NCI-H2107 (cell line): ENCODE measurements at places on chromosomes 11 and 22.

- no peak for DNase-seq
These were observed 120.0 kb upstream of the C11orf58 start for GRCh38 chr11:16618431-16618830.

DNA sequence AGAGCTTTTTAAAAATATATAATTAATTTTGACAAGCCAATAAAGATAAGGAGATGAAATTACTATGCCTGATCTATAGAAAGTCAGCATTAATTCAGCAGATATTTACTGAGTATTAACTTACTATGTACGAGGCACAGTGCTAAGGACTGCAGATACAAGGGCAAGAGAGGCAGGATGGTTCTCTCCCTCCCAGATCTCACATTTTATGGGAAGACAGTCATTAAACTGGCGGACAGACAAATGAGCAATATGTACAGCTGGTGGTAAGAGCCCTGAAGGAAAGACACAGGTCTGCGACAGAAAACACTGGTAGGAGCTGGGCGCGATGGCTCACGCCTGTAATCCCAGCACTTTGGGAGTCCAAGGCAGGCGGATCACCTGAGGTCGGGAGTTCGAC lies 36.8 kb downstream of the MCHR1 start:
- DNase-seq, result no peak

DNA sequence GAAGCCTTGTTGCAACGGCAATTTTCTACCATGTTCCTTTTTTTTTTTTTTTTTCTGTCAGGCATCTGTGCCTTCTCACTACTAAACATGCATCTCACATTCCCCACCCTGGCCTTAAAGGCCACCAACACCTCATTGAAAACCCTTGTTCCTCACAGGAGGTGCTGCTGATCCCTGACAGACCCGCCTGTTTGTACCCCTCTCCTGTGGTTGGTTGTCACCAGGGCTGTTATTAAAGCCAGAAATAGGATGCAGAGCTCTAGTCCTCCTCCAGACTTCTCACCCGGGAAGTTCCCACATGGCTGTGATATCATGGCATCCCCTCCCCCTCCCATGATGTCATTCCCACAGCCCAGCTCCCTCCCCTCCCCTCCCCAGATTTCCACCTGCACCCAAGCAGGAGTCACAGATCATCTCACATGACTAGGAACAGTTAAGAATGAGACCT lies 302.8 kb upstream of the NCAM1 start:
- no peak for DNase-seq

DNA sequence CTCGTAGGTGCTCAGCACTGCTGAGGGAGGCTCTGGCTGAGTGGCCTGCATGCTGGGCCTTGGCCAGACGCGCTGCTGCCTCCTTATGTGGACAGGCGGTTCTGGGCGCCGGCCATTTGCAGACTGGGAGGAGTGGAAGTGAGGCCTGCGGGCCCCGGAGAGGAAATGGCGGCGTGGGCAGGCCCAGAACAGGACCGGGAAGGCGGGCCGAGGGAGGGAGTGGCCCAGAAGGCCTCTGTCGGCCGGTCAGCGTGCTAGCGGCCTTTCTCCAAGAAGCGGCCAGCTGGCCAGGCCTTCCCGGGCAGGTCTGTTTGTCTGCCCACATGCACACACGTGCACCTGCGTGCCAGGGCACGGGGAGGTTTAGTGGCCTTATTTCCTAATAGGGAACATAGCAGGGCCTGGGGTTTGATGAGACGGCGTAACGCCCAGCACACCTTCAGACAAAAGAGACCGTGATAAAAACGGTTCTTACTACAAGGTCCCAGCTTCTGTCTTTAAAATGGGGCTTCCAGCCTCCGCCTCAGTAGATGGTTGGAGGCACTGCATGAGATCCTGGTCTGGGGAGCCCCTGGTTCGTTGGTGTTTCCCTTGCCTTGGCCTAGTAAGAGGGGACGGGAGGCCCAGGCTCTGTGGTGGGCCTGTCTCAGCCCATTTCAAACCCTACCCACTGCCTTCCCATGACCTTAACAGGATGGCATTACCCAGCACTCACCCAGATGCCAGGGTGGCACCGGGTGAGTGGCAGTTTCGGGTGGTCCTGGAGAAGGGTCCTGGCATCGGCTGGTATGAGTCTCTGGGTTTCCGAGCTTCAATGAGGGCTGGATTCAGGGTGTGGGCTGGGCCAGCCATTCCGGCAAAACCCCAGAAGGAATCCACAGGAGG lies 65.1 kb upstream of the PPARA start:
- DNase-seq, result no peak

GRCh38 chr11:95516175-95516574 lies 273.4 kb downstream of the FAM76B start:
- no peak for DNase-seq

GRCh38 chr11:36777311-36777710 lies 179.3 kb upstream of the RAG2 start:
- DNase-seq, result no peak

- DNase-seq, result no peak
These were observed 16.6 kb downstream of the SLC43A3 start for GRCh38 chr11:57410287-57410686.

DNA sequence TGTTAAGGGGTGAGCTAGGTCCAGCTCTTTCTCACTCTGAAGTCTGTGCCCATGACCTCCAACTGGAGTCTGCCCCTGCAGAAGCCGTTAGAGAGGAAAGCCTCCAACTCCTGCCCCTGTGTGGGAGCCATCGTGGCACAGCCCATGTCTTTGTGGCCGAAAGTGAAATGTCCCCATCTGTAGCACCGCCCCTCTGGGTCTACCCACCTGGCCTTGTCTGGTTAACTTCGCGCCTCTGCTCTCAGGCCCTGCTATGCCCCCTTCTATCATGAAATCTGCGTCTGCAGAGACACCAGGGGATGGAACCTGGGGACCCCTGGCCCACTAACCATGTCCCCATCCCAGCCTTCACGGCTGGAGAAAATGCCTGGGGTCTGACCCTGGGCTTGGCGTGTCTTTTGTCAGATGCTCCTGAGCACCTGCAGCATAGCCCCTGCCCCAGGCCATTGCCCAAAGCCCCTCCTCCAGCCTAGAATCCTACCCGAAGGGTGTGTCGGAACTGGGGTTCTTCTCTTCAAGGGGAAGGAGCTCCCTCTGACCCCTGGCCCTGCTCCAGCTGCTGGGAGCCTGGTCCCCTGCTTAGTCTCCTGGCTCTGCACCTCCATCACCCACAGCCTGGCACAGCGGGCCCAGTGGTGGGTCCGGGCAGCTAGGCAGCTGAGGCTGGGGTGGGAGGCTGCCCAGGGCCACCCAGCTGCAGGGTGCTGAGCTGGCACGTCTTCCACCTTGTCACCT lies 35.8 kb upstream of the HMOX1 start:
- no peak for DNase-seq

DNA sequence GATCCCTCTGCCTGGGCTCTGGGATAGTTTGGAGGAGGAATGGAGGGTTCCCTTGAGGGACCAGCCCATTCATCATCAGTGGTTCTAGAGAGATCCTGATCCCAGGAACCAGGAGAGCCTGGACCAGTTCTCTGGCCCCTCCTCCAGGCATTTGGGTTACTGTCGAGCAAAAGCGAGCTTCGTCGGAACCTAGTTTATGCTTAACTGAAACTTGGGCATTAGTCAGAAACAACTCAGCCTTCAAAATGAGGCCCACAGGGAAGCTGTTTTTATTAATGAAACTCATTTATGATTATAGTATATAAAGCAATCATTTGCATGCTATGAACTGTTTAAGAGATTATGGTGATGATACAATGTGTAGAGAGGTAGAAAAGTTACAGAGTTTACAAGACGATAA lies 61.4 kb downstream of the LIF start:
- no peak for DNase-seq

DNA sequence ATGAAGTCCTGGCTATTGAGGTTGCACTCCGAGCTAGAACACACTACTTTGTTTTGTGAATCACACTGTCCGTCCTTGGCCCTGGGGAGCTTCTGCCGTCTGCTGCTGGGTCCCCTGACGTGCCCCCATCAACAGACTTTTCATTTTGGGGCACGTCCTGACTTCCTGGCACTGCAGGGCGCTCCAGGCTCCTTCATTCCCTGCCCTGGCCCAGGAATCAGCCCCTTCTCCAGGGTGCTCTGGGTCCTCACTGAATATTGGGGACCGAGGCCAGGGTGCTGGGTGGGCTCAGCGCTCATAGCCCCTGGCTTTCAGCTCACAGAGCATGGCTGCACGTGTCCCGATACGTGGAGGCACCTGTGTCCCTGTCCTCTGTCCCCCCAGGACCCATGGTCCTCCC lies 22.2 kb downstream of the TSPAN4 start:
- no peak for DNase-seq

DNA sequence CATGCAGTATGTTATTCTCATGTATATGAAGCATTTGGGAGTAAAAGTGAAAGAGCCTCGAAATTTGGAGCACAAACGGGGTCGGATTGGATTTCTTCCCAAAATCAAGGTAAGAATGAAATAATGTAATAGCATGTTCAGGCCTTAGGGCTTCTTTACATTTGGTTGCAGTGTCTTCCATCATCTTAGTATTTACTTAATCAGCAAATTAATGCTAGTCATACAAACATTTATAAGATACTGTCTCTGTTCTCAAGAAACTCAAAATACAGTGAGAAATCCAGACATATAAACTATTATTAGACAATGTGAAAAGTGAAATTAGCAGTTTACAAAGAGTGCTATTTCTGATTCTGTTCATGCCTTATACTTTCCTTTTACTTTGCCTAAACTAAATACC lies 63.3 kb upstream of the GRIK4 start:
- no peak for DNase-seq

DNA sequence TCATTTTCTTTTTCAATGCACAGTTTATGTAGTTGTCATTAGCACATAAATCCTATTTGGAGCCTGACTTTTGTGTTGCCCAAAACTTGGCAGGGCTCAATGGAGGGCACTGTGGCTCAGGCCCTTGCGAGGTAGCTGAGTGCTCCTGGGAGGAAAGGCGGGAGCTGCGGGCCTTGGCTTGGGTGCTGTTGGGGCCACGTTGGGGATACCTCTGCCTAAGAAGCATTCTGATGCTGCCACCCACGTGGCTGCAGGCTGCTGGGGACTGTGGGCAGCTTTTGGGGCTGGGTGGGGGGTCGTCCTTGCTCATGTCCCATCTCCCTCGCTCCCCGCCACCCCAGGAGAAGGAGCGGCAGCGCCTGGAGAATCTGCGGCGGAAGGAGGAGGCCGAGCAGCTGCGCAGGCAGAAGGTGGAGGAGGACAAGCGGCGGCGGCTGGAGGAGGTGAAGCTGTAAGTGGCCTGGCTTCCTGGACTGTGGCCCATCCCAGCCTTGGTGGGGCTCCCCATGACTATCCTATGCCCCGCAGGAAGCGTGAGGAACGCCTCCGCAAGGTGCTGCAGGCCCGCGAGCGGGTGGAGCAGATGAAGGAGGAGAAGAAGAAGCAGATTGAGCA lies 20.9 kb downstream of the INCENP start:
- no peak for DNase-seq

DNA sequence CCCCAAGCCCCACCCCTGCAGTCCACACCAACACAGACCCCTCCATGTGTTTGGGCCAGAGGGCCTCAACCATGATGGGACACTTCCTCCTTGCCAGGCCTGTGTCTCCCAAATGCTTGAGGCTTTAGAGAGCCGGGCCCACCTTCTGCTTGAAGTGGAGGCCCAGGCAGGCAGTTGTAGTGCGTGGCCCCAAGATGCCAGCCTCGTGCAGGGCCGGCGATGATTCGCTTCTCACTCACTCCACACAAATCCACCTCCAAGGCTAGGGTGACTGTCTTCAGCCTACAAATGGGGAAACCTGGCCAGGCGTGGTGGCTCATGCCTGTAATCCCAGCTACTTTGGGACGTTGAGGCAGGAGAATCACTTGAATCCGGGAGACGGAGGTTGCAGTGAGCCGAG lies 5.7 kb downstream of the PRR5 start:
- no peak for DNase-seq

GRCh38 chr11:76415073-76415472 lies 29.7 kb upstream of the EMSY start:
- DNase-seq, result no peak

DNA sequence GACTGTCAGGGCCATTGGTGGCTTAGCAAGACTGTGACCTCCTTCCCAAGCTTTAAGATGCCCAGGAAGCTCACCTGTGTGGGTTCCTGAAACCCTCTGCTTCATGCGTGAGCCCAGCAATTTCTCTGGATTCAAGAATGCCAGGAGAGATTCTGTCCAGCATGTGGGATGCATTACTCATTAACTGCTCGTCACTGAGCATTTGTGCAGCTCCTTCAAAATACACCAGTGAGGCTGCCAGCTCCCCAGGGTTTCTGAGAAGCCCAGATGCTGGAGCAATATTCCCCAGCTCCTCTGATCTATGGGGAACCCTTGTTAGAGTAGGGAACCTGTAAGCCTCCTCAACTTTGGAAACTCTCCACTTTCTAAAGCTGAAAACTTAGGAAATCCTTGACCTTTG lies 126.5 kb downstream of the CHST1 start:
- no peak for DNase-seq

DNA sequence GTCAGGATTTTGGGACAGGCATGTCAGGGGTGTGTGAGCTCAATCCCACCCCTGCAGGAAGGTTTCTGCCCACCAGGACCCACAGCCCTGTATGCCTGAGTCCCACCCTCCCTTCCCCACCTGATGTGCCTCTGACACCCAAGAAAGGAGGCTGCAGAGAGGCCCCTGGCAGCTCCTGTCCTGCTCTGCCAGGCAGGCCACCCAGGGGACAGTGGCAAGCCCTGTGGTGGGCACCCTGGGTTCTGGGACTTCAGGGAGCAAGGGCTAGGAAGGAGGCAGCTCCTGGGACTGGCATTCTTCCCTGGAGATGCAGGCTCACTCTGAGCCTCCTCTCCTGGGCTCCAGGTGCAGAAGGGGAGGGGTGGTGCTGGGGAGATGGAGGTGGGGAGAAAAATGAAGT lies 234.5 kb upstream of the B3GAT1 start:
- DNase-seq, result no peak

GRCh38 chr11:13339195-13340153 lies 61.9 kb downstream of the BMAL1 start:
- no peak for DNase-seq

GRCh38 chr11:63884196-63884932 lies 32.6 kb downstream of the RCOR2 start:
- no peak for DNase-seq

GRCh38 chr11:47349521-47350095 lies 2.9 kb downstream of the MYBPC3 start:
- no peak for DNase-seq

DNA sequence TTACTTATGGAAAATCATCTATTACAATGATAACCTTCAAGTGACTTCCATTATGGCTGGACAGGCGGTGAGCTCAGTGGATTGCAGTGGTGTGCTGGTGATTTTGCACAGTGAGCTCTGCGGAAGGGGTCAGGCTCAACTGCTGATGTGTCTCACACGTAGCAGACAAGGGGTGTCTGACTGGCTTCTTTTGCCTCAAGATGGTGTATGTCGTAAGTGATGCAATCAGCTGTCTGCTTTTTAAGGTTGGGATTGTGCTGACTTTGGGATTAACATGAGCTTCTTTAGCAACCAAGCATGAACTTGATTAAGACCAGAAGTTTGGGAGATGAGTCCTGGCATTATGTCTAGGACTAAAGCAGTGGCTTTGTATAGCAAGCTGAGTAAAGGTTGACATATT lies 49.5 kb downstream of the POLD3 start:
- DNase-seq, result no peak

- no peak for DNase-seq
These were observed 32.3 kb downstream of the TPBGL start for GRCh38 chr11:75272821-75273301.
